Neural progenitor cell (in vitro differentiated cells): ENCODE measurements at places on chromosomes 2 and 18.

GRCh38 chr2:140990416-140990815 lies 1140.4 kb downstream of the LRP1B start:
- DNase-seq, result no peak

DNA sequence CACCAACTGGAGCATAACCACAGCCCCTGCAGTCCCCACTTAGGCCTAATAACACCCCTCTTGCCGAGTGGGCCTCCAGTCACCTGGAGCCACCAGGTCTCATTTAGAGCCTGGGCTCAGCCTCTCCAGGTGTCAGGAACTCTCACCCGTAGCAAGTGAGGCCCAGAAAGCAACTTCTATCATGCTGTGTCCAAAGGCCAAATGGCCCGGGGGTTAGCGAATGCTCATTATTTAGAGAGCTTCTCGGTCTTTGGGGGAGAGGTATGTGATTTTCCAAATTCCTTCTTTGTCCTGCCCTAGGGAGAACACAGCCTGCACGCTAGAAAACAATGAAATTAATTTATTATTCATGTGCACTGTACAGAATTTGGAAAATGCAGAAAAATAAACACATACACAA lies 109.9 kb upstream of the PTPRM start:
- DNase-seq, result no peak

DNA sequence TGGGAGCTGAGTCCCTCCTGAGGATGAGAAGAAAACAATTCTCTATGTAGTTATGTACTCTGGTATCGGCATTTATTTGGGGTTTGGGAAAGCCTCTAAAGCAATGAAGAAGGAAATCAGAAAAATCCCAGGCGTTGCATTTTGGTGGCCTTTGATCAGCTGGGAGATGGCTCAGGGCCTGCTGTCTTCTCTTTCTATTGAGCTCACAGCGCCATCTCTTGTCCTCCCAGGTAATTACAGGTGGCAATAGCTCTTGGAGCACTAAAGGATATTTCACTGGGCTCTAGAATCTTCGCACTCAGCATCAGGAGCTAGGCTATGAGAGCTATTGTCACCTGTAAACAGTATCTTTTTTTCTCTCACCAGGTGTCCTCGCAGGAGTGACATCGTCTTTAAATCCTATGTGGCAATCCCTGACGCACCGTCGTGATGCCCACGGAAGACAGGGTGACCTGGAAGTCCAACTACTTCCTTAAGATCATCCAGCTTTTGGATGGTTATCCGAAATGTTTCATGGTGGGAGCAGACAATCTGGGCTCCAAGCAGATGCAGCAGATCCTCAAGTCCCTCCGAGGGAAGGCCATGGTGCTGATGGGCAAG lies 76.1 kb upstream of the PMAIP1 start:
- peak; percentile 89 for DNase-seq

DNA sequence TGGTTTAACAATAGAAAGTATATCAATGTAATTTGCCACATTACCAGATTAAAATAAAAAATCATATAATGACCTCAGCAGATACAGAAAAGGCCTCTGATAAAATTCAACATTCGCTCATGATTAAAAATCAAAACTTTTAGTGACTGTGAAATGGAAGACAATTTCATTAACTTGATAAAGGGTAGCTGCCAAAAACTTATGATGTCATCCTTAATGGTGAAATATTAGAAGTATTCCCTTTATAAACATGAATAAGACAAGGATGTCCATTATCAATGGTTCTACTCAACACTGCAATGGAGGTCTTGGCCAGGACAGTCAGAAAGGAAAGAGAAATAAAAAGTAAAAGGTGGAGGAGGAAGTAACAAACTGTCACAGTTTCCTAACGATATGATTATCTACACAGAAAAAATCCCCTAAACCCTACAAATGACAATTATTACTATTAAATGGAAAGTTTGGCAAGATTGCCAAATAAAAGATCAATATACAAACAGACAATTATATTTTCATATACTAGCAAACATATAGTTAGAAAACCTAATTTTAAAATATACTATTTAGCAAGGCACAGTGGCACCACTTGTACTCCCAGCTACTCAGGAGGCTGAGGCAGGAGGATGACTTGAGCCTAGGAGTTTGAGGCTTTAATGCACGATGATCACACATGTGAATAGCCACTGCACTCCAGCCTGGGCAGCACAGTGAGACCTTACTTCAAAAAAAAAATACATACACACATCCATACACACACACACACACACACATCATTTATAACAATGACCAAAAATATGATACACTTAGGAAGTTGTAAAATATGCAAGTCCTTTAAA lies 12.8 kb downstream of the METTL8 start:
- DNase-seq, result no peak

DNA sequence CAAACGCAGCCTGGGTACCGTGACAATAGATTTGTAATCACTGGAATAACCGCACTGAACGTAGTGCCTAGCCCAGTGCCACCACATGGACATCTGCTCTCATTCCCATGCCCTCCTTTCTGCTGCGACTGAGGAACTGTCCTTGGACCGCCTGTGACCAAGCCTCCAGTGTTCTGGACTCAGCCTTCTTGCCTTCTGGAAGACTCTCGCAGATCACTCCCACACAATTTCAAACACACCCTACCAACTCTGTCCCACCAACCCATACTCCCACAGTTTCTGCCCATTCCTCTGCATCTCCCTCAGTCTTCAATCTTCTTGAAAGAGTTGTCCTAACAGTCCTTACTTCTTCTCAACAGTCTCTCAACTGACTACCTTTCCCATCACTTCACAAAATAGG lies 2.1 kb downstream of the RNF149 start:
- no peak for DNase-seq

DNA sequence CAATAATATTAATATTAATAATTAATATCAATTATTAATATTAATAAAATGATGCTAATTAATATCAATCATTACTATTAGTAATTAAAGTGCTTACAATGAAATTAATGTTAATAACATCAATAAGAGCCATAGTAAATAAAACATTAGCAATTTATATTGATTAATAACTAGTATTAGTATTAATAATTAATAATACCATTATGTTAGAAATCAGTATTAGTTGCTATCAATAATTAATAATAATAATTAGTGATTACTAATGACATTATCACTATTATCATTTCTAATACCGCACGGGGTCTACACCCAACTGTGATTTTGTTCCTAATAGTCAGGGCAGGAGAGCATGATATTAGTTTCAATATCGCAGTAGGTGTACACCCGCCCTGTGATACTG lies 22.8 kb upstream of the AQP4 start:
- DNase-seq, result no peak

DNA sequence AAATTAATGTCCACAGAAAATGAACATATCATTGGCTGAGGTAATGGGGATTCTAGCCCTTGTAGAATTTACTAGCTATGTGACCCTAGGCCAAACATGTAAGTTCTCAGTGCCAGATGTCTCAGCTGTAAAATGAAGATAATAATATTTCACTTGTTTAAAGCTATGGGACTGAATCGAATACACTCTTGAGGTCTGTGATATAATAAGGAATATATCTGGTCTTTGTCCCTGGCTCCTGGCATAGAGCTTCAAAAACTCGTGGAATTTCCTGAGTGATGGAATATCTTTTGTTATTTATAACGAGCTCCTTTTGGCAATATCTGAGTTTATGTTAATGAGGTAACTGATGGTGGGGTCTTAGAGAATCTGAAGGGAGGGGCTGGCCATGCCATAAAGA lies 201.4 kb upstream of the CYP26B1 start:
- DNase-seq, result no peak

DNA sequence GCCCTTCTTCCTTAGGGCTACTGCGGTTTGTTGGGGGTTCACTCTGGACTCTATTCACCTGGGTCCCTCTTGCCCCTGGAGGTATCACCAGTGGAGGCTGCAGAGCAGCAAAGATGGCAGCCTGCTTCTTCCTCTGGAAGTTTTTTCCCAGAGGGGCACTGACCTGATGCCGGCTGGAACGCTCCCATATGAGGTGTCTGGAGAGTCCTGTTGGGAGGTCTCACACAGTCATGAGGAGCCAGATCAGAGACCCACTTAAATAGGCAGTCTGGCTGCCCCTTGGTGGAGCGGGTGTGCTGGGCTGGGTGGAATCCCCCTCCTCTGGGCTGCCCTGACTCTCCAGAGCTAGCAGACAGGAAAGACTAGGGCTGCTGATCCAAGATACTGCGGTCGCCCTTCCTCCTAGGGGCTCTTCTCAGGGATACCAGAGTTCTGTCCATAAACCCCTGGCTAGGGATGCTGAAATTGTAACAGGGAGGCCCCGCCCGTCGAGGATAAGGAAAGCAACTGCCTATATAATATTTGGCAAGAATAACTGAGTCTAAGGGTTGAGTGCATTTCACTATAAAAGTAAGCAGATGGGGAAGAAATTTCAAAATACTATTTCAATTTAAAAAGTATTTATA lies 140.7 kb downstream of the NOL4 start:
- no peak for DNase-seq

DNA sequence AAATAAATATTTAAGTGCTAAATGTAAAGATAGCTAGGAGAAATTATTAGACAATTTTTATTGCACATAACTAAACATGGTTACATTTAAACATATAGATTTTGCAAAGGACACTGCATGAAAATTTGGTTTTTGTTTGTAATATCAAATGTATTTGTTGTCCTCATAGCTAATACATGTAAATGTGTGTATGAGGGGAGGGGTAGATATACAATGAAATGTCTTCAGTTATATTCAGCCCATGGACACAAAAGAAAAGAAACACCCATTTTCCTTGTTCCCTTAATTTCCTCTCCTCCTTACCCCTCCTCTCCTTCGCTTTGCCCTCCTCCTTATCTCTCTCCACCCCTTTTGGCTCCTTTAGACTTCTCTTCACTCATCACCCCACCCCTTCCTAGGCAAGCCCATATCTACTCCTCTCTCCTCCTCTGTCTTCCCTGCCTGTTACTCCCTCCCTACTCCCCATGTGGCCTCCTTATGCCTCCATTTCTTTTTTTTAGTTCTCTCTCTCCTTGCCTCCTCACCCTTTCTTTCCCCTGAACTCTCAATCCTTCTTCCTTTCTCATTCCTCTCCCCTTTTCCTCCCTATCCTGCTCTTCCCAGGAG lies 1.4 kb downstream of the COL3A1 start:
- no peak for DNase-seq

GRCh38 chr2:181356526-181357130 lies 100.6 kb upstream of the ITGA4 start:
- DNase-seq, result no peak

DNA sequence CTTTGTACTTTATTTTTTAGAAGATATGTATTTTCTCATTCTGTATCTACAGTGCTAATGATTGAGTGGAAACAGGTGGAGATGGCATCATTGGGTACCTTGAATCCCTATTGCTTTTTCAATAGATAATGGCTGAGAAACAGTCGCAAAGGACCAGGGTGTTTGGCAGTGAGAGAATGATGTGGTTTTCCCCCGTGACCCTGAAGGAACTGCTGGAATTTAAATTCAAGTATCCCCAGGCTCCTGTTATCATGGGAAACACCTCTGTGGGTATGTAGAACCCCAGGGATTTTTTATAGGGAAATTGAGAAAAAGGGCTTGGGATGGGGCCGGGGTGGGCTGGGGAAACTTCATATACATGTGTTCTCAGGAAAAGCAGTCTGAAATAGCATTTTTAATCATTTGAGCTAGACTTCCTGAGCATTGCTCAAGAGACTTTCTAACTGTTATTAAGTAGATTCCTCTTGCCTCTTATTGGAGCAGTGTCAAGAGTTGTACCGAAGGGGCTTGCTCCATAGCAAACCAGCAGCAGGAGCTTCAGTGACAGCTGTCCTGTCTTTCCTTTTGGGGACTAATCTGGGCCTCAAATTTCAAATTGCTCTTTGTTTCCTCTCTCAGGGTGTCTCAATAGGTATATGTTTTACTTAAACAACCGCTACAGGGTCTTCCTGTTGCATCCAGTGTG lies 18.9 kb downstream of the AOX1 start:
- DNase-seq, result no peak

DNA sequence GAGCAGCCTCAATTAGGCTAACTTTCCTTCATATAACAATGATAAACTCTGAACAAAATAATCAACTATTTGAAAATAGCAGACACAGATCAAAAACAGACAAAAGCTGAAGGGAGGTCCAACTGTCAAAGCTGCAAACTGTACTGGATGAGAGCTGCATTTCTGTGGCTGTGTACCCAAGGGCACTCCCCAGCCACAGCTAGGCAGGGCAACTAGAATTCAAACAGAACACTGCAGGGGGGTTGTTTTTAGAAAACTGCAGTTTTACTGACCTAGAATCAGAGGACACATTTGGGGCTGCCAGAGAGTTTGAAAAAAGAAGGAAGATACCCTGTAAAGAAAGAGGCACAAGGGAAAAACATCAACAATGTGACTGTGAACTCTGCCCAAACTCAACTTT lies 56.8 kb downstream of the SMAD2 start:
- DNase-seq, result no peak

- no peak for DNase-seq
These were observed 262.1 kb downstream of the EIPR1 start for GRCh38 chr2:3115301-3116042.

DNA sequence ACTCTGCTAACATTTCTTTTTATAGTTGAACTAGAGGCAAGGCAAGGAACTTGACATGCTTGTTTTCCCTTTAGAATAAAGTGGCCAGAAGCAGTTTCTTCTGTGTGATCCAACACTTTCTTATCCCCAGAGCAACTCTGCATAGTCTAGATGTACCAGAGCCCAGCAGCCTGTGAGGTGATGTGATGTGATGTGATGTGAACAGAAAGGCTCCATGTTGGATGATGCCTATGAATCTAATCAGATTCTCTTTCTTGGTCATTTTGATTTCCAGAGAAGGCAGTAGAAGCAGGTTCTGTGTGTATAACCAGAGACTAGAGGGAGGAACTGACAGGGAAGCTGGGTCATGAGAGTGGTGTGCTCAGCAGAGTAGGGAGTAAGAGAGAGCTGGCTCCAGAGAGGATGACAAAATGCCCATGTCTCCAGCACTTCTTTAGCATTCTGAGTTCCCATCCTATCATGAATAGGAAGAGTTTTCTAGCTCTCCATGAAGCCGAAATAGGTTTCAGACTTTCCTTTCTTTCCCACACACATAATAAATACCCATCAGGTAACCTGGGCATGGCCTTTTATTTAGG lies 31.0 kb upstream of the PTH2R start:
- DNase-seq, result peak; percentile 4

- DNase-seq, result peak; percentile 87
These were observed 178.6 kb downstream of the ZBTB7C start for GRCh38 chr18:48230467-48231113.

GRCh38 chr18:58407649-58408407 lies 221.1 kb downstream of the ALPK2 start:
- no peak for DNase-seq

GRCh38 chr2:111670776-111671175 lies 213.2 kb downstream of the ANAPC1 start:
- DNase-seq, result no peak

GRCh38 chr2:6392966-6393365 lies 472.7 kb downstream of the CMPK2 start:
- DNase-seq, result no peak

GRCh38 chr2:189602233-189602632 lies 21.6 kb upstream of the SLC40A1 start:
- DNase-seq, result no peak
